Activated naive CD4-positive, alpha-beta T cell treated with anti-CD3 and anti-CD28 coated beads, Interleukin-2, amount 10 ng/mL, durations not matched to agents 5 hours and 36 hours (primary cell): ENCODE measurements at places on chromosomes 11 and 22. TPM values are rescaled to one million over a fixed set of nuclear protein-coding genes. Genes with fewer than 3 reads are reported as not detected.

OR8G5 gene
- not detected for total RNA-seq

RFPL2 gene
- total RNA-seq, result 0.31 TPM

CDHR5 gene
- not detected for total RNA-seq

CPT1B gene
- 59.9 TPM for total RNA-seq

GRIA4 gene
- total RNA-seq, result not detected

ZDHHC8 gene
- 68.4 TPM for total RNA-seq

OR51E2 gene
- not detected for total RNA-seq

SPI1 gene
- total RNA-seq, result not detected

VWCE gene
- total RNA-seq, result 2.5 TPM
